ENCODE measurements at places on chromosomes 3 and 15.

DNA sequence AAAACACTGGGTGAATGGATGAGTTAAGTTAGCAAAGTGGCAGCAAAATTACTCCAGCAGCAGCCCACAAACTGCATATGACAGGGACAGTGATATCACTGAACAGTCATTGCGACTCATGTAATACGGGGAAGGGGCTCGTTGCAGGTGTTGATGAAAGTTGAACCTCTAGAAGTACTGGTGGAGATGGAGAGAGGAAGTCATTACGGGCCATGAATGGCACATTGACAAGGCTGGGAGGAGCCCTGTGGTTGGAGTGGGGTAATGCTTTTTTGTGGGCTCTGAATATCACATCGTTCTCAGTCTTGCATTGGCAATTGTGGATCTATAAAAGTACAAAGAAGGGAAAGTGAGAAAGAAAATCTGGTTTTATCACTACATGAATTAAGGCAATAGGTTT is 278.1 kb downstream of the ZPLD1 start:
- DNase-seq: no peak

DNA sequence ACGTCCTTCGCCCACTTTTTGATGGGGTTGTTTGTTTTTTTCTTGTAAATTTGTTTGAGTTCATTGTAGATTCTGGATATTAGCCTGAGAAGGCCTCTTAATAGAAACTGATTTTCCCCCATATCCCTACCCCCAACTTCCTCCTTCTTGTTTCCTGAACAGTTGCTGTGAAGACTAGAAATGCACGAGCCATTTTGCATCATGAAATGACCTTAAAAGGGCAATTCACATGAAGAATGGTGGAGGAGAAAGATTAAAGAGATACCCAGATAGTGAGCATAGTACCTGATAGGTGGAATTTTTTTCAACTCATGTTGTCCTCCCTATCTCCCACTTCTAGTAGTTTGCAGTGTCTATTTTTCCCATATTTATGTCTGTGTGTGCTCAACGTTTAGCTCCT is 55.2 kb upstream of the KCNH8 start:
- DNase-seq: no peak

GRCh38 chr3:132997404-132998185 is 40.6 kb upstream of the TMEM108 start:
- no peak for DNase-seq

- DNase-seq: no peak
Observed at GRCh38 chr15:100720406-100720967, 118.1 kb downstream of the ASB7 start.

GRCh38 chr15:98859149-98859548 is 148.4 kb downstream of the PGPEP1L start:
- no peak for DNase-seq

GRCh38 chr3:180246688-180247195 is 210.0 kb upstream of the PEX5L start:
- DNase-seq: no peak

DNA sequence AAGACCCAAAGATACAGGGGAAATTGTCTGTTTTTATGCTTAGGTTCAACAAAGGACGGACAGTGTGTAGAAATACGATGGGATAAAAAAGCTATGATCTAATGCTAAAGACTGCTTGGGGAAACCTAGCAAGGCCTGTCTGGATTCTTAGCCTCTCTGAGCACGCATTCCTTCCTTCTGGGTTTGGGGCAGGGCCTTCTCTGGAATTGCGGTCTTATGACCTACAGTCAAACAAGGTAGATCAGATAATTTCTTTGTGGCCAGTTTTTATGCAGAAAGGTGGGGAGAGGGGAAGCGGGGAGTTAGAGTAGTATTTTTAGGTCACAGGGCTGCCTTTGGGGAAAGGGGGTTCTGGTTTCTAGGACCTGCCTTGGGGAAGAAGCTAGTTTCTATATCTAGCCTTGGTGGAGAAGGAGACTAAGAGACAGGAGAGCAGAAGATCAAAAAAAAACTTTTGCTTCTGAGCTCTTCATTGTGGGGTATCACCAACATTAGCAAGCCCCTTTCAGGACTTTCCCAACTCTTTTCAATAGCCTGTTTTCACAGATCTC is 39.1 kb upstream of the LIPC start:
- no peak for DNase-seq

GRCh38 chr3:124174476-124174875 is 182.6 kb upstream of the ROPN1 start:
- no peak for DNase-seq

- no peak for DNase-seq
Observed at GRCh38 chr3:117128872-117129271, 419.3 kb downstream of the TUSC7 start.

DNA sequence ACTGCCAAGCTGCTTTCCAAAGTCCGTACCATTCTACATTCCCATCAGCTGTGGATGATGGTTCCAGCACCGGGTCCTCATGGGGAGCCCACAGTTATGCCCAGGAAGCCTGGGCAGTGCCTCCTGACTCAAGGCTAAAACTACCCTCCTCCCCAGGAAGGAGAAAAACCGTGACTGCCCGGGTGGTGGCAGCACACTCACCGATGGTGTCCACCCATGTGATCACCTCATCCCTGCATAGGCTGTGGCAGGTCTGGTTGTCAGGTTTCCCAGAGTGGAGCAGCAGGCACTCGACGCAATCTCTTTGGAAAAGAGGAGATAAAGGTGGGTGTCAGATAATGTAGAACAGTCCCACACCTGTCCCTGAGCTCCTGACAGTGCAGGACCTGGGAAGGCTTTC is 38.6 kb downstream of the UMPS start:
- no peak for DNase-seq

- DNase-seq: no peak
Observed at GRCh38 chr3:156030723-156031122, 89.7 kb upstream of the KCNAB1 start.

Measured in stimulated activated CD4-positive, alpha-beta T cell treated with anti-CD3 and anti-CD28 coated beads, Interleukin-12 subunit alpha, Interleukin-12 subunit beta, amount 100 ng/mL, for 48 hours (primary cell).